ENCODE measurements at places on chromosomes 2 and 18.

GRCh38 chr2:77296791-77297190, 225.4 kb downstream of the LRRTM4 start:
- DNase-seq, result no peak

DNA sequence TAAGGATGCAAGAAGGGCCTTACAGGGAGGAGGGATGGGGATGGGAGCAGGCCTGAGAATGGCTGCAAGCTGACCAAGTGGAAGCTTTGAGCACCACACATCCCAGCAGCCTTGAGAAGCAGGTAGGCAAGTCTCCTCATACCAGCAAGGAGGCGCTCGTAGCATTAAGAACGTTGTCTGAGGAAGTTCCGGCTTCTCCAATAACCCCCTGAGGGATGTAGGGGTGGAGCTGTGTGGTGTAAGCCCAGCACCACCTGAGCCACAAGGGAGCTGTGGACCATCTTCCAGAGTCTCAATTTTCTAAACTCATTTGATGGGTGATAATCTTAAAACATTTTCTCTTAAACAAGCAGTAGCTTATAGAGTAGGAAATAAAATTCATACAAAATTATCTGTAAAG, 50.6 kb downstream of the ST3GAL5 start:
- DNase-seq, result no peak

GRCh38 chr2:16637304-16637703, 28.3 kb downstream of the CYRIA start:
- DNase-seq, result no peak

DNA sequence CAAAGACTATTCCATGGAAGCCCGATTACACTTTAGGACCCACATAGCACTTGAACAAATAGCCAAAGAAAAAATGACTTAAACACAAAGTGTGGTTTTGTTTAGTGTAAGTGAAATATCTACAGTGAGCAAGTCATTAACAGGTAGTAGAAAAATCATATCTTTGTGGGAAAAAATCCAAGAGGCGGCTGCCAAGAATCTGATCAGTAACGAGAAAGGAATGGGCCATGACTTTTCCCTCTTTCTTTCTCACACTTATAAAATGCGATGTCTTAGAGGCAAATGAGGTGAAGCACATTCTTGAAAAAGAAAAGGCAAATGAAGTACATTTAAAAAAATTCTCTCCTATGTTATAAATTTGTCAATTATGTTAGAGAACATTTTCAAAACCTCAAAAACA, 12.9 kb upstream of the GEMIN6 start:
- peak; percentile 73 for DNase-seq

DNA sequence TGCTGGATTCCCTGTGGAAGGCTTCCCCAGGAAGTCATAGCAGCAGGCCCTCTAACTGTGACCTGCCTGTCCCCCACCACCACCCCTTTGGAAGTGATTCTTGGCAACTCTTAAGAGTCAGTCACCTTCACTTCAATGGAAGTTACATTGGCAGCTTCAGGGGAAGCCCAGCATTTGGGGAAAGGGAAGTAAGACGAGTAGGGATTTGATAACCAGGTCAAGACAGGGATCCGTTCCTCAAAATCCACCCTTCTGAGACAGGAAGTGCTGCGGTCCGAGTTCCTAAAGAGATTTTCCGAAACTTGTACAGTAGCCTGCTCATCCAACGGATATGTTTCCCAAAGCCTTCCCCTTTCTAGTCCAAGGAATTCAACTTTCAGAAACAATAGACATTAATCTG, 54.2 kb downstream of the MRPL35 start:
- no peak for DNase-seq

GRCh38 chr18:77671456-77672167, 422.0 kb downstream of the GALR1 start:
- no peak for DNase-seq

- no peak for DNase-seq
Observed at GRCh38 chr2:161379740-161380139, 36.4 kb upstream of the TBR1 start.

DNA sequence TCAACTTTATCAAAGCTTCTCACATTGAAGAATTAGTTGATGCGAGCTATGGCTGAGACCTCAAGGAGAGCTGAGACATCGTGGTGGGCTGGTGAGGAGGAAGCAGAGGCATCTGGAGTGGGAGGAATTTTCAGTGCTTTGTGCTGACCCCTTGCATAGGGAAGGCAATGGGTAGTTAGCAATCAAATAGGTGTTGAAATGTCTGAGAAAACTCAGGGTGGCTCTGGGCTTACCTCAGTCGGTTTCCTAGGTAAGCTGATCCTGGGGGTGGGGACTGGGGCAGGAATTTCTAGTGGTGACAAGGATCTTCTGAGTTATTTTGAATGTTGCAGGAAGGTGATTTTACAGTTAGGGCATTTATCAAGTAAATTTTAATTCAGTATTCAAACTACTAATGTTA, 20.7 kb upstream of the DPP10 start:
- no peak for DNase-seq

- no peak for DNase-seq
Observed at GRCh38 chr2:178295115-178295514, 100.8 kb downstream of the OSBPL6 start.

DNA sequence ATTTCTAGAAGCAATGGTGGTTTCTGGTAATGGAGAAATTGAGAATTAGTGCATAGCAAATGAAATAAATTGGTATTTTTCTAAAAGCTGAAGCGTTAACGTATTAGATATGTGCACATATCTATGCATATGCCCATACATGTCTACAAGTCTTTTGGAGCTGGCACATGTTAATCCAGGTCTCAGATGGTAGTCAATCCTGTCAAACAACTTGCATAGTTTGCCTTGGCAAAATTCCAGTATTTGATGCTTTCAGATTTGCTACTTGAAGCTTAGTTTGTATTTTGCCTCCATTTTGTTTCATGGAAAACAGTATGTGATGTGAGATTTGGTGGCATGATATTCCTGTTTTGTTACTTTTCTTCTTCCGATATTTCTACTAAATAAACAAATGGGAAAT, 304.6 kb downstream of the PARD3B start:
- DNase-seq, result no peak

- no peak for DNase-seq
Observed at GRCh38 chr18:65753520-65753919, 2.7 kb downstream of the CDH7 start.

GRCh38 chr2:194332799-194333490, 1324.1 kb upstream of the SLC39A10 start:
- no peak for DNase-seq

DNA sequence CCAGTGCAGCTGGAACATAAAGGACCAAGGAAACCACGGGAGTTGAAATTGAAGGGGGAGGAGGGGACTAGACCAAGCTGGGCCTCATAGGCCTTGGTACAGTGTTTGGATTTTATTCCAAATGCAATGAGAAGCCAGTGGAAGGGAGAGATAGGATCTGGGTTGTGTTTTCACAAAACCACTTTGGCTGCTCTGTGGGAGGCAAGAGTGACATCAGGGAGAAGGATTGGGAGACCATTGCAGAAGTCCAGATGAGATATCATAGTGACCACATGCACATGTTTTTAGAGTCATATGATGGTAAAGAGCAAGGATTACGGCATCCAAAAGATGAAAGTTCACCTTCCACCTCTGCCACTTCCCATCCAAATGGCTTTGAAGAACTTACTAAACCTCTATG, 210.2 kb downstream of the PAX3 start:
- DNase-seq, result no peak

DNA sequence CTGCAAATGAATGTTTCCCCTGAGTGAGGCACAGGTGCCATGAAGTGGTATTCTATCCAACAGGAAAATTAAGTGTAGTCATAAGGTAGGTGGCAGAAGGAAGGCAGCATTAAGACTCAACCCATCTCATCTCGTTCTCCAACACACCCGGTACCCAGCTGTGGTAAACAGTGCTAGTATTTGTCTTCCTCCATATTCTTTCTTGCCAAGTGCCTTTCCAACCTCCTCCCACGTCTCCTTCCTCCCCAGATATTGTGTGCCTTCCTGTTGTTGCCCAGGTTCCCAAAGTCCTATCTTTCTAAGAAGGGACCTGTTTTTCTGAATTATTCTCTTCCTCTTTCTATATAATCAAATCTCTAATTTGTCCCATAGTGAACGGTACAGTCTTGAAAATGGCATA, 83.5 kb downstream of the CRIM1 start:
- no peak for DNase-seq

DNA sequence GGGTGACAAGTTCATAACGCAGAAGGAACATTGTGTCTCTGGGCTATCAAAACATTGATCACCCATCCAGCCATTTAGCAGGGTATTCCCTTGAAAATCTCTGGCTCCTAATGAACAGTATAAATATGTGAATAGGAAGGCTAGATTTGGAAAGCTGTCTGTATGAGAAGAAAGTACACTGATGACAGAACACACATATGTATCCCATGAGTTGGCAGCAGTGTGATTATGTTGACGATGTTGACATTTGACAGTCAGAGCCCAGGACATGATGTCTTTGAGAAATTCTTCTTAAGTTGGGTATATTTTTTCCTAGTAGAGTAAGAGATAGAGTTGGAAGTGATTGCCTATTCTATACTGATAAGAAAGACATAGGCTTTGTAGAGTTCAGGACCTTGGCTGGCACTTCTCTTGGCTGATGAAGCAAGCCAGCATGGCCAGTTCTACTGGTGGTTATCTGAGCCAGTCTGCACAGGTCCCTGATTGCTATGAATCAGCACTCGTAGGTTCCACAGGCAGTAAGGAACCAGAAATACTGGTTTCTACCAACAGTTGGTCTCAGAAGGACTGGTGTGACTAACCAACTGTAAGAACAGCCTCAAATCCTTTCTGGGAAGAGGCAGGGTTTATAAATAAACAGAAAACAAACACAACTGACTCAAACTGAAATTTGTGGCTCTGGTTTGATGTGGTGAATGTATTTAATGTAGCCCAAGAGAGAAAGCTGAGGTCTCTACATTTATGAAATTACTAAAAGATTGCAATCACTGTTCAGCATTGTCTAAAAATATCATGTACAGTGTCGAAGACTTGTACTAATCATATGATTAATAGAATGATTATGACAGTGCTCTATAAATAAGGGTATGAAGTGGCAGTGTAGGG, 43.9 kb upstream of the RAPH1 start:
- no peak for DNase-seq

GRCh38 chr2:149901231-149901859, 313.8 kb upstream of the MMADHC start:
- DNase-seq, result no peak

GRCh38 chr2:28662044-28662443, 89.6 kb upstream of the PPP1CB start:
- no peak for DNase-seq

DNA sequence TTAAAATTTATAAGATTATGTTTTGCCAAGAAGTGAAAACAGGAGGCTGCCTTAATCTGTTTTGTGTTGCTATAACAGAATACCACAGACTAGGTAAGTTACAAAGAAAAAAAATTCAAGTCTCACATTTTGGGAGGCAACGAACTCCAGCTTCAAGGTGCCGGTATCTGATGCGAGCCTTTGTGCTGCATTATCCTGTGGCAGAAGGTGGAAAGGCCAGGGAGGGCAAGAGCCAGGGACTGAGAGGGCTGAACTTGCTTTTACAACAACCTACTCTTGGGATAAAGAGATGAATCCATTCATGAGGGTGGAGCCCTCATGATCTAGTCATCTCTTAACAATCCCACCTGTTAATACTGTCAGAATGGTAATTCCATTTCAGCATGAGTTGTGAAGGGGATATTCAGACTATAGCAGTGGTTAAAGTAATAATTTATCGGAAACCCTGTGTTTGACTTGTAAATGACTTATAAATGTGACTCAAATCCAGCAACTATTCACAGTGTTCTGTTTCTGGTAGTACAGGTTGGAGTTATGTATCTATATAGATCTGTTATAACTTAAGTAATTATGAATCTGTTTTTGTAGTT, 3.7 kb downstream of the MTX2 start:
- no peak for DNase-seq

- DNase-seq, result no peak
Observed at GRCh38 chr2:38494394-38494793, 108.3 kb downstream of the HNRNPLL start.

GRCh38 chr2:28658369-28658768, 93.3 kb upstream of the PPP1CB start:
- no peak for DNase-seq

All from HS-27A (cell line).